Esophagus squamous epithelium (tissue), 5 donors: ENCODE measurements at places on chromosomes 11 and 22.

DNA sequence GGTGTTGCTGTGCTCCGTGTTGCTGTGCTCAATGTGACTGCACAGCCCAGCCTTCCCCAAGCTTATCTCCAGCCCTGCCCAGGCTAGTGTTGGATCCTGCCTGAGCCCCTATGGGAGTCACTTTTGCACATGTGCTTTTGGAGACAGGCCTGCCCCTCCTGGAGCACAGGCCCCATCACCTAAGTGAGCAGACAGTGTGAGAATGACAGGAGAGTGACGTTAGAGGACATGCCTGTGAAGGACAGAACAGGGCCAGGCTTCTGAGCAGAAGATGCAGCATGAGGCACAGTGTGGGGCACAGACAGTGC, 36.6 kb upstream of the SUSD2 start:
- no peak for DNase-seq

DNA sequence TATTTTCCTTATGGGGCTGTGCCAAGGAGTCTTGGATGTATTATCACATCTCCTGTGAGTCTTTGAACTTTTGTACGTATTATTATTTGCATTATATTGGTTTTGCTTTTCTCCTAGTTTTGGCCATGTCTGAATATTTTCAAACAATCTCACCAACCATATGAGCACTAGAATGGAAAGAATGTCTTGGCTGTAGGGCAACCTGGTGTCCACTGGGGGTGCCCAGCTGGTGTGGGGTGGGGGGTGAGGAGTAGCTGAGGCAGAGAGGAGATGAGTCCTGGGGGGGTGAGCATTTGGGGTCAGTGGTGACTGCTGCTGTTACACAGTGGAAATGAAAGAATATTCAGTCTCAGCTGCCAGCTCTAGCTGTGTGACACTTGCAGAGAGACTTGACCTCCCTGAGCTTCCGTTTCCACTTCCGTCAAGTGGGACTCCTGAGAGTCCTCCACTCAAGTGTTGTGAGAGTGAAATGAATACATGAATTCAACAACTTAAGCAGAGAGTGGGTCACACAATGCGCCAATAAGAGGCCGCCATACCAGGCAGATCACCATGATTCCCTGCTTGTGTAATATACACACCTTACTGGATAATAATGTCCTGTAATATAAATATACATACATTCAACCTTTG, 12.7 kb upstream of the PVALB start:
- no peak for DNase-seq

DNA sequence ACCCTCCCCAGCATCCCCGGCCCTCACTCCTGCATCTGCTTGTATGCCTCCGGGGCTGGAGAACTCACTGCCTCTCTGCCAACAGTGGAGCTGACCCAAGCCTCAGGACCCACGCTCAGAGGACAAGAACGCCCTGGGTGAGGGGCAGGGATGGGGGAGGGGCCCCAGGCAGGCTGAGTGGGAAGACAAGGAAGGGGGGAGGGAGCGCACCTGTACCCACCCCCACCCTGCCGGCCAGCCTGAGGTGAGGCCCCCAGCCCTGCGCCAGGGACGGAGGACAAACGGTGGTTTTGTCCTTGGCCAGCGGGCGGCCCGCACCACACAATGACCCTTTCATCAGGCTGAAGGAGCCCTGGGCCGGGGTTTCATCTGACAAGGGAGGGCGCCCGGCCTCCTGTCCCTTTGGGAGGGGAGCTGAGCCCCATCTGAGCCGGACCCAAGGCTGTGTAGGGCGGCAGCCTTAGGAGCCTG, 10.0 kb downstream of the WNT7B start:
- DNase-seq = no peak

DNA sequence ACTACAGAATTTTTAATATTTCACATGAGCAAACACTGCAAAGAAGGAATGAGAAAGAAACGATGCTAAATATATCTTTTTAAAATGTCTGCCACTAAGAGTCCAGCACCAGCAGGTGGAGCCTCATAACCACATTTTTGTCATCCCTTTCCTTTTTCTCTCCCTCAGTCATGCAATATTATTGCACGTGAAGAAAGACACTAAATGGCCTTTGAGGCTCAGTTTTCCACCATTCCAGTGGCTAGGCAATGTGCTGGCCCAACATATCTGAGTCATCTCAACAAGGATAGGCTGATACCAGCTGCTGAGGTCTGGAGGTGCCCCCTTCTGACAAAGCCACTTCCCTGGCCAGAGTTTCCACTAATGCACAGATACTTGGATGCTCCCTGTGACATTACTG, 1.8 kb downstream of the ALKBH8 start:
- DNase-seq = no peak

- DNase-seq = no peak
These were observed 10.6 kb upstream of the PKP3 start for GRCh38 chr11:383431-383830.

- no peak for DNase-seq
These were observed 6.9 kb downstream of the FAM168A start for GRCh38 chr11:73590991-73591390.

DNA sequence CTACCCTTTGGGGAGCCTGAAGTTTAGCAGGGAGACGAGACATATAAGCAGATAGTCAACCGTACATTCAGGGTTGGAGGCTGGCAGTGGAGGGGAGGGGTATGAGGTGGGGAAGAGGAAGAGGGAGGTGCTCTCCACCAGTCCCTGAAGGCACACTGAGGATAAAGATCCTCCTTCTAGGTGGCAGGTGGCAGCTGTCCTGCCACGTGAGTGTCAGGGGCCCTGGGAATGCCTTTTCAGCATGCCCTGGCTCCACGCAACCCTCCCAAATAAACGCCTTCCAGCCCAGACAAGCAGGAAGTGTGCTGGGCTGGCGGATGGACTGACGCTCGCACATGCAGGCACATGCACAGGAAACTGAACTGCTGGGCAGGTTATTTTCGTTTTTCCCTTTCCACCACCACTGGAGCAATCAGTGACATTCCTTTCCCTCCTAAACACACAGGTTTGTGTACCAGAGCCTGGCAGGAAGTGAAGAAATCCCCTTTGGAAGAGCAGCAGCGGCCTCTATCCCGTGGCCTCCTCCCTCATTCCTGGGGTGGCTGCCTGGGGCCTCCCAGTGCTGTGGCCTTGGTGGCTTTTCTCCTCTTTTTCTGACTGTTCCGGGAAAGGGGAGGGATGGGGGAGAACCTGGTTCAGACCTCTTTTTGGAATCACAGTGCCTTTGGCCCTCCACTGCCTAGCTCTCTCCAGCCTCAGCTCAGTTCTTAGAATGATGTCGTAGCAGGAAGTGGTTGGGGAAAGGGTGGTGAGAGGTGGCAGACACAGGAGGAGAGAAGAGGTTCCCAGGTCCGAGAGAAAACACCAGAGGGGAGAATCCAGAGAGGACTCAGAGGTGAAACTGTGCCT, 157.0 kb upstream of the TIMP3 start:
- DNase-seq = no peak

GRCh38 chr11:16942342-16942741, 71.9 kb downstream of the PLEKHA7 start:
- DNase-seq = no peak

GRCh38 chr11:59195586-59195985, 17.1 kb downstream of the MPEG1 start:
- no peak for DNase-seq

DNA sequence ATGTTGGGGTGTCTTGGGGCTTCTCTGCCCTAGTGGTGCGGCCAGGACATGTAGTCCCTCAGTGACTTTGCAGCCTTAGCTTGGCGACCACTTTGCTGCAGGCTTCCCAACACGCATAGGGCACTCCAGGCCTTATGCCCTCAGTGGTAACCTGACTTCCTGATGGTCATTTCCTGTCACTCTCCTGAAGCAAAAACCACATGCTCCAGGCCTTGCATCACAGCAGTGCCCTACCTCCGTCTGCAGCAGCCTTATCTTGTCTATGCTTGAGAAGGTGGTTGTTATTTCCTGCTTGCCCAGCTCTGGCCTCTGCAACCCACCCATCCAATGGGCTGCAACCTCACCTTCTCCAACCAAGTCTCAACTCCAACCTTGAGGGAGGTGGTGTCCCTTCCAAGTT, 33.4 kb upstream of the PISD start:
- DNase-seq = no peak

DNA sequence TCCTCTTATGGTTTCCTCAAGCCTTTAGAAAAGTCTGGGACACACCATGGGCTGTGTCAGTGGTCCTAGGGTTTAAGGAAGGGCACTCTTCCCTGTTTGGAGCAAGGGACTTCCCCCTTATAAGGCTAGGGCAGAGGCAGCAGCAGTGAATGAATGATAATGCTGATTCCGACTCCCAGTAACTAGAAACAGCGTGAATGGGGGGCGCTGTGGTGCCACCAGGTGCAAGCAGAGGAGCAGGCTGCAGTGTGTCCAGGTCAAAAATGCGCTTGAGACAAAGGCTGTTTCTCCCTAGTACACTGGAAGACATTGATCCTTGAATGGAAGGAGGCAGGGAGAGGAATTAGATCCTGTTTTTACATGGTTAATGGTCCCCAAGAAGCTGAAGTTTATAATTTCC, 11.6 kb upstream of the RIC3 start:
- no peak for DNase-seq

GRCh38 chr11:68560216-68560615, 99.7 kb downstream of the PPP6R3 start:
- DNase-seq = no peak

DNA sequence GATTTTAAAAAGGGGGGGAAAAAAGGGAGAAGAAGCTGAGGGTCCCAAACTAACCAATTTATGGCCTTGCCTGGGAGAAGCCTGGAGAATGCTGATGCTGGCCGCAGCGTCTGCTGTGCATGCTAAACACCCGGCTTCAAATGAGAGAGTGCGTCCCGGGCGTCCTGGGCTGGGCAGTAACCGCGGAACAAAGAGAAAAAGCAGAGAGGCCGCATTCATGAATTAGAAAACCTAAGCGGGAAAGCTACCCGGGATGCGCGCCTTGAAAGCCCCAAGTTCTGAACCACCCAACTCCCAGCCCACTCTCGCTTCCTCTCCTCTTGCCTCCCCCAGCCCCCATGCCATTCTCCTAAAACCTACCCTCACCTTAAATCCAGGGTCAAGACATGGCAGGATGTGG, 6.5 kb downstream of the MN1 start:
- DNase-seq = no peak

DNA sequence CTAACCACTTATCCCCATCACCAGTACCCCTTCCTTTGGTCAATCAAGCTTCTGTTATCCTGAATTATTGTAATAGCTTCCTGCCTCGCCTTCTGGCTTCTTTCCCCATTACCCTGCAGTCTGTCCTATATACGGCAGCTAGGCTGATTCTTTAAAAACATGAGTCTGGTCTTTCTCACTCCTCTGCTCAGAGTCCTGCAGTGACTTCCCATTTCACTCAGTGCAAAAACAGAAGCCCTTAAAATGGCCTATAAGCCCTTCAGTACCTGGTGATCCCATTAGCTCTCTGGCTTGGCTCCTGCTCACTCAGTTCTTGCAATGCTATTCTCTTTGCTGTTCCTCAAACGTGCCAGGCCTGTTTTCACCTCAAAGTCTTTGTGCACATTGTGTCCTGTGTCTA, 58.4 kb downstream of the JRKL start:
- DNase-seq = no peak

DNA sequence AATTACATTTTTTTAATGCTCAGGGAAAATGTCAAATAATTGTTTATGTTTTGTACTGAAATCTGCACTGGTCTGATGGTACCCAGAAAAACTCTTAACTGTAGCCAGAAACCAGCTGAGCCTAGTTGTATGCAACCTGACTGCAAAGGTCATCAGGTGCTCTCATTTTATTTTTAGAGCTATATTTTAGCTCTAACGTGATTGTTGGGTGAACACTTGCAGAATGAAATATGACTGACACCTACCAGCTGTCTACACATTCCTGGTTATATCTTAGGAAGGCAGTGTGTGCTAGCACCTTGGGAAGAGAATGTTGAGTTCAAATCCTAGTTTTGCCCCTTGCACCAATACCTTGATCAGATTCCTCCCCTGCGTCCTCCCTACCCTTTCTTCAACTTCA, 23.6 kb downstream of the PTPRJ start:
- no peak for DNase-seq

DNA sequence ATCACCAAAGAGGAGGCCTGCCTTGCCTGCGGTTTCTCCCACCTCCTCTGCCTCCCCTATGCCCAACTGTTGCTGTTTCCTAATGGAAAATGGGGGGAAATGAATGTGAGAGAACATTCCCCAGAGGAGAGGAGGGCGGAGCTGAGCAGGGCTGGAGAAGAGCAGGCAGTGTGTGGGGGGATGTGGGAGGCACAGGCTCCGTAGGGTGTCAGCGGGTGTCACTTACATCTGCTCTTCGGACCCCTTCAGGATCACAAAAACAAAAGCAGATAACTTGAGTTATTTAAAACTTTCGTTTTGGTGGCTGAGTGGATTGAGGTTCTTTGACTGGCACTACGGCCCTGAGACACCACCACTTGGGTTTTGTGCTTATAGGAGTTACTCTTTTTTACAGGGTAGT, 93.8 kb downstream of the CEP164 start:
- DNase-seq = no peak

- no peak for DNase-seq
These were observed 13.9 kb downstream of the IL17REL start for GRCh38 chr22:49998718-49999062.

DNA sequence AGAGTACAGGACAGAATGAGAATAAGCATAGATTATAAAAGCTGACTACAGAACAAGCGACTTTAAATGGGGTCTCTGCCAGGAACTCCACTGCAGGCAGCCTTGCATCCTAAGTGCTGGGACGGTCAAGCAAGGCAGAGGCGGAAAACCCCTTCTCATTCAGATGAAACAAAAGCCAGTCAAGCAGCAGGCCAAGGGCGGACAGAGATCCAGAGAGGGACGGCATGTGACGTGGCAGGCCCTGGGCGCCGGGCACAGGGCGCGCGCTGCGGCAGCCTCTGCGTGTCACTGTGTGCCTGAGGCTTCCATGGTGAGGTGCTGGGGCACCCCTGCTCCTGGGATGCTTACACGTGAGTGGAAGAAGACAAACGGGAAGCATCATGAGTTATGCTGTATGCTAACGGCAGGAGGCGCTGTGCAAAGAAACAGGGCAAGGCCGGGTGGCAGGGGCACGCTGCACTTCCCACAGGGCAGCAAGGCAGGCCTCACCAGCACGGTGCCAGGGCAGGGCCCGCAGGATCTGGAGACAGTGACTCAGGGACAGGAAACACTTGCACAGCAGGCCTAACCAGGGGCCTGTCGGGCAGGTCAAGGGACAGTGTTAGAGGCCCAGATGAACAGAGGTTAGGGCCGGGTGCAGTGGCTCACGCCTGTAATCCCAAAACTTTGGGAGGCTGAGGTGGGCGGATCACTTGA, 6.2 kb downstream of the TOLLIP start:
- no peak for DNase-seq

DNA sequence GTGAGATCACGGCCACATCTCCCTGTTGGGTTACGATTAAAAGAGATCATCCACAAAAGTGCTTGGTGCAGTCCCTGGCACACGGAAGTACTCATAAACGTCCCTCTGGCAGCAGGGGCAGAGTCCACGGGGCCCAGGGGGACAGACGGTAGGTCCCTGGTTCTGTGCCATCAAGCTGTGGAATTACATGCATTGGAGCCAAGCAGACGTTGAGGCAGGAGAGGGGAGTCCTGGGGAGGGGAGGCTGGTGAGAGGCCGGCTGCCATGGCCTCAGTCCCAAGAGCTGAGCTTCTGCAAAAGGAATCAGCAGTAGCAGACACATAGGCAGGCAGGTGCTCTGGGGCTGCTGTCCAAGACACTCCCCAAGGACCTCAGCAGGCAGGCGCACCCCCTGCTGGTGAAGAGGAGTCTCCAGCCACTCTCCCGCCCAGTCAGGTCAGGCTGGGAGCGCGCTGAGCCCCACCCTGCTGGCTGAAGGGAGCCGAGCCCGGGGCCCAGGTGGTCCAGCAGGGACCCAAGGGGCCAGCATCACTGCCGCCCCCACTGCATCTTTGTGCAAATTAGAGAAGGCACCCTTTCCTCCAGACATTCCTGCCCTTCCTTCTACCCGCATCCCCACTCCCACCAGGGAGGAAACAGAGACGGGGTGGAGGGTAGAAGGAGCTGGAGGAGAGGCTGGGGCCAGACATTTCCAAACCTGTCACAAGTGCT, 7.6 kb upstream of the KCTD17 start:
- DNase-seq = no peak
